Sigmoid colon (tissue), 7 donors: ENCODE measurements at places on chromosomes 4 and X. TPM values are rescaled to one million over a fixed set of nuclear protein-coding genes. Genes with fewer than 3 reads are reported as not detected.
A peak's percentile ranks its signal among the peaks of the same experiment; 100 is the strongest.

GRCh38 chrX:30900227-30900626 is 11.2 kb upstream of the TAB3 start:
- H3K27ac ChIP-seq, result no peak overlapping the region
- no peaks in the 10 kb centered on the region for H3K27me3 ChIP-seq
- no peaks in the 10 kb centered on the region for H3K4me1 ChIP-seq

CSAG2 gene
- not detected for polyA plus RNA-seq

DNA sequence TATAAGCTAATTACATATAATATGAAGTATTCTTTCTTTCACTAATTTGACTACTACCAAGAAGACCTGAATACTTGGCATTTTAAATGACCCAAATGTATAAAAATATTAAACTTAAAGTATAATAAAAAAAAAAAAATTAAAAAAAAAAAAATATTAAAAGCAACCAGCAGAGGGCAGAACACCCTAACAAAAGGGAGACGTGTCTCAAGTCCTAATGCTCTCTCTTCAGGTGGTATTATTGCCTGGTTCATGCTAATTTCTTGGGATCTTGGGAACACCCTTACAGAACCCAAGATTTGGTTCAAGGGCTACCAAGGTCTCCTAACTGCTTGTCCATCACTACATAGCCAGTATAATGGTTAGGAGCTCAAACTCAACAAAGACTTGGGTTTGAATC is 754.8 kb downstream of the RAB28 start:
- no peaks in the 10 kb centered on the region for H3K4me1 ChIP-seq
- no peak for DNase-seq
- no peak overlapping the region for H3K4me3 ChIP-seq
- H3K27ac ChIP-seq, result no peak overlapping the region
- no peaks in the 10 kb centered on the region for H3K27me3 ChIP-seq

COX7B2 gene
- not detected for polyA plus RNA-seq

DNA sequence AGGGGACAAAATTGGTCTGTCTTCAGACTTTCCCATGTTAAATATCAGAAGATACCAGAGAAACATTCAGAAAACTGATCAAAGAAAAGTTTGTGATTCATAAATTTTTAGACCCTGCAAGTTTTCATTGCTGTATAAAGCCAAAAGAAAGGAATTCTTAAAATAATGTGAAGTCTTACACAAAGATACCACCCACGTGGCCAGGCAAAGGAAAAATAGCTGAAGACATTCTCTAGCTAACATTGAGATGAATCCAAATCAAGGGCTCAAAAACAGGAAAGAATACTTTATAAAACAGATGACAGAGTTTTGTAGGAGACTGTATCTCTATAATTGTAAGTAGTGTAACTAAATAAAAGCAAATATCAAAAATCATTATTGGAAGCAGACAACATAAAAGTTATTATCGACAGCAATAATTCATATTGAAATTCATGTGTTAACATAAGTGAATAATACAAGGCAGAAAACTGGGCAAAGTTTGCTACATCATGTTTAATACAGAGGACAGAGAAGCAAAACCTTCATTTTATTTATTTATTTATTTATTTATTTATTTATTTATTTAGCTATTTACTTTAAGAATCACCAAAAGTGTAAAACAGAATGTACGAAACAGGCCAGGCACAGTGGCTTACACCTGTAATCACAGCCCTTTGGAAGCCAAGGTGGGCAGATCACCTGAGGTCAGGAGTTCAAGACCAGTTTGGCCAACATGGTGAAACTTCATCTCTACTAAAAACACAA is 204.6 kb upstream of the SLIT2 start:
- H3K27ac ChIP-seq, result no peak overlapping the region
- no peaks in the 10 kb centered on the region for H3K27me3 ChIP-seq
- no peaks in the 10 kb centered on the region for H3K36me3 ChIP-seq
- no peak overlapping the region for H3K4me3 ChIP-seq
- DNase-seq, result no peak

MAGEC2 gene
- polyA plus RNA-seq, result not detected

FGFBP2 gene
- polyA plus RNA-seq, result 4.8 TPM

GRCh38 chr4:12791536-12791935 is 692.6 kb downstream of the RAB28 start:
- DNase-seq, result no peak
- no peaks in the 10 kb centered on the region for H3K27me3 ChIP-seq
- H3K27ac ChIP-seq, result no peak overlapping the region
- no peaks in the 10 kb centered on the region for H3K36me3 ChIP-seq

BTK gene
- polyA plus RNA-seq, result 4.2 TPM

GRCh38 chrX:24243692-24244091 is 70.2 kb downstream of the SUPT20HL2 start:
- DNase-seq, result no peak
- H3K36me3 ChIP-seq, result no peaks in the 10 kb centered on the region
- H3K27ac ChIP-seq, result peak overlapping the region; percentile 4
- no peaks in the 10 kb centered on the region for H3K27me3 ChIP-seq
- H3K4me3 ChIP-seq, result no peak overlapping the region
- H3K4me1 ChIP-seq, result no peaks in the 10 kb centered on the region

DNA sequence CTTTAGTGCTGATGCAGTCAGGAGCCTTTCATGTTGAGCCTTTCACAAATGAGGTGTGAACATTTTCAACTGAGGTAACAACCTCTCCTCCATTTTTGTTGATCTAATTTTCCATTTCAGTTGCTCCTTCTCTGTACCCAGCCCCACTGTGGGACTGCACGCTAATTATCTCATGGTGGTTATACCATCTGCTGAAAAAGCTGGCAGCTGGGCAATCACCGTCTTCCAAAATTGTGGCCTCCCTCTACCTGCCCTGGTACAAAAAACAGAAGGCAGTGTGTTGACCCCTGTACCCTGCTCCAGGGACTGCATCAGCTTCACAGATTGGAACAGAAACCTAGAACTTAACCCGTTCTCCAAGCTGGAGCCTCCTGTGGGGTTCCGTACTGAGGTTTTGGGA is 72.4 kb upstream of the LONRF3 start:
- no peaks in the 10 kb centered on the region for H3K36me3 ChIP-seq
- no peak for DNase-seq
- no peaks in the 10 kb centered on the region for H3K27me3 ChIP-seq
- no peak overlapping the region for H3K27ac ChIP-seq

SMIM10L2A gene
- 0.47 TPM for polyA plus RNA-seq

DNA sequence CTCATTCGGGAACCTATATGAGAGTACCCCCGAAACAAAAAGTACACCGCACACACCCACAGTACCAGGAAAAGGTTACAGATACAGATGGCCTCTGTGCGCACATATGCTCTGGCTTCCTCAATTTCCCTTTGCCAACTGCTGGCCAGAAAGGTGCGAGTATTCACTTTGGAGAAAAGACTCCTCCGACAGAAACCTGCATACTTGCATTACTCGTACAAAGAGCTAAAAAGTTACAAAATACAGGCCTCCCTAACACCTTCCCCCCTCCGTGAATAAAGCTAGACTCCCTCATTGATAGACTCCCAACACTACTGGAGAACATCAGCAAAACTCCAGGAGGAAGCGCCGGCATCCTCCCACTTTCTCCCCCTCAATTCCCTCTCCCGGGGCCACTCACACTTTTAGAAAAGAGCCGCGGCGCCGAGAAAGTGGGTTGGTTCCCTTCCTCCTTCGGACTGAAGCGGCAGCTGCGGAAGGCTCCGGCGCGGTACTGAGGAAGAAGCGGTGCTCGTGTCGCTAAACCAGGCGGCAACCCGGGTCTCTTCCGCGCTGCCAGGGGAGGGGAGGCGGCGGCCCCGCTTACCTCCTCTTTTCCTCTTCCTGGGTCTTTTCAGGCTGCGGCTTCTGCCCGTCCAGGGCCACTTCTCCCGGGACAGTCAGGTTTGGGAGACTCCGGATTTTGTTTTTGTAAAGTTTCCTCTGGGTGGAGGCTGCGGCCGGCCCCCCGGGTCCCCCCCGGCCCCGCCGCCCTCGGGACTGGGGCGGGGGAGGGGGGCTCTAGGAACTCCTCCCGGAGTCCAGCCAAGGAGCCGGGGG is 1.1 kb downstream of the FBXW7 start:
- peak overlapping the region; percentile 94 for H3K4me3 ChIP-seq
- DNase-seq, result no peak
- H3K27me3 ChIP-seq, result no peaks in the 10 kb centered on the region
- no peaks in the 10 kb centered on the region for H3K36me3 ChIP-seq

DNA sequence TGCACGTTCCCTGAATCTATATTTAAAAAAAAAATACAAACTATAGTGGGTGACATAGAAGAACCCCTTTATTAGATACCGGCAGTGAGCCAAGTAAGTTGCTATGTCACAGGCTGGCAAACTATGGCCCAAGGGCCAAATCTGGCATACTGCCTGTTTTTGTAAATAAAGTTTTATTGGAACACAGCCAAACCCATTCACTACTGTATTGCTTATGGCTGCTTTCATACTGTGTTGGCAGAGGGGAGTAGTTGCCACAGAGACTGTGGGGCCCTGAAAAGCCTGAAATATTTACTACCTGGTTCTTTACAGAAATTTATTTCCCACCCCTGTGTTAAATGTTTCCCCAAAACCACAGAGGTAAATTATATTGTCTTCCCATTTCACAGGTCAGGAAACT is 71.2 kb upstream of the EGFL6 start:
- no peak overlapping the region for H3K27ac ChIP-seq
- no peaks in the 10 kb centered on the region for H3K36me3 ChIP-seq
- DNase-seq, result no peak
- no peak overlapping the region for H3K4me3 ChIP-seq
- H3K27me3 ChIP-seq, result no peaks in the 10 kb centered on the region
- H3K4me1 ChIP-seq, result no peaks in the 10 kb centered on the region

GRCh38 chrX:20965270-20966044 is 408.8 kb upstream of the CNKSR2 start:
- no peaks in the 10 kb centered on the region for H3K27me3 ChIP-seq
- H3K27ac ChIP-seq, result no peak overlapping the region
- H3K4me3 ChIP-seq, result no peak overlapping the region
- H3K36me3 ChIP-seq, result no peaks in the 10 kb centered on the region
